ENCODE measurements at places on chromosomes 6 and 20.
A peak's percentile ranks its signal among the peaks of the same experiment; 100 is the strongest.

GRCh38 chr6:11525468-11526155, 11.9 kb upstream of the TMEM170B start:
- DNase-seq: no peak

DNA sequence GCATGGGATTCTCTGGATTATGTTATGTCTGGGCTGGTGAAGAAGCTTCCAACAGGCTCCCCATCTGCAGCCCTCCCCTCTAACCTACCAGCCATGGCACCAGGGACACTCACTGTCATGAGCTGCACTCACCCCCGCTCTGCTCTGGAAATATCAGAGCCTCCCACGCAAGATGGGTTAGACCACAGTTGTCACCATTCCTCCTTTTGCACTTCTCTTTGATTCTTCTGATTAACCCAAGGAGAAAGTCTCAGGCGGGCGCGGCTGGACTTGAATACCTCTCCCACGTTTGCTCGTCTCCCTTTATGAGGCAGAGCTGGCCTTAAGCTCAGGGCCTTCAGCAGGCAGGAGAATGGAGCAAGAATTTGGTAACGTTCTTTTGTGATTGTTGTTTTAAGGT, 128.1 kb downstream of the CEBPB start:
- DNase-seq: no peak

DNA sequence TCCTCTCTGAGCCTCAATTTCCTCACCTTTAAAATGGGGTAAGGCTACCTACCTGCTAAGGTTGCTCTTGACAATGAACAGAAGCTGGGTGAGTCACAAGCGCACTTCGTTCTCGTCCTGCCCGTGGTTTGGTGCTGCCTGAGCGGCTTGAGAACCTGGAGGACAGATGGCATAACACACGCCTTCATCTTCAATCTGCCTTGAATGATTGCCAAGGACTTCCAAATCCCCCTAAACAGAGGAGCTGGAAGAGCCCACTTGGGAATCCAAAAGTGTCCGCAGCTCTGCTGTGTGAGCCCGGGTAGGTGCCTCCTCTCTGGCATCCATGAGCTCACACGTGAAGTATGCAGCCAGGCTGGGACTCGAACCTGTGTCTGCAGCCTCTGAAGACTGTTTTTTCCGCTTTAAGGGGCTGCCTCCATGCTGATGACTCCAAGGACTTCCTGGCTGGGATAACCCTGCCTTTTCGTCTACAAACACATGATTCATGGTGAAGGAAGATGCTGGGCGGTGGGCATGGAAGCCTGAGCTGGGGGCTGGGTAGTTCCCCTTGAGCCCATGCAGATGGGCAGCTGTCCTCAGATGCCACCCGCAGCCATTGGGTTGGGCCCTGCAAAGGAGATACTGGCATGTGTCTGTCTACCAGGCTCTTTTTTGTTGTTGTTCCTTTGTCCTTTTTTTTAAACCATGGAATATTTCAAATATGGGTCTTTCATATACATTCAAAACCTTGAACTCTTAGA, 25.3 kb upstream of the CSNK2A1 start:
- DNase-seq: no peak

- no peak for DNase-seq
Observed at GRCh38 chr20:36203861-36204260, 32.4 kb upstream of the AAR2 start.

- DNase-seq: peak; percentile 88
Observed at GRCh38 chr20:20410678-20411077, 42.8 kb downstream of the INSM1 start.

GRCh38 chr6:105359419-105360370, 43.2 kb downstream of the PREP start:
- DNase-seq: no peak

DNA sequence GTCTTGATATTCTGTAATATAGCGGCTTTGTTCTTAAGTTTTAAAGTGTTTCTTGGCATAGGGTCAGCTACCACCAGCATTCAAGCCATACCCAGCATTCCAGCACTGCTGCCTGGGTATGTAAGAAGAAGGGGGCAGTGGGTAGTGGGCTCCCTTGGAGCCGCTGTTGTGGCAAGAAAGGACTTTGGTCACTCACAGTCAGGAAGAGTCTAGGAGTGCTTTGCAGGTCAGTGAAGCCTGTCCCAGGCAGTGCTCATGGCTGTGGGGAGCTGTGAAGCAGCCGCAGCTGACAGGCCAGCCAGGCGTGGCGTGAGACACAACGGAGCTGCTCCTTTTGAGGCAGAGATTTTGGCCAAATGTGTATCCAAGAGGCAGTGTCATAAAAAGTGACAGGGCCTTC, 512.0 kb downstream of the CDKAL1 start:
- no peak for DNase-seq

GRCh38 chr6:69138893-69139494, 503.9 kb downstream of the ADGRB3 start:
- no peak for DNase-seq

DNA sequence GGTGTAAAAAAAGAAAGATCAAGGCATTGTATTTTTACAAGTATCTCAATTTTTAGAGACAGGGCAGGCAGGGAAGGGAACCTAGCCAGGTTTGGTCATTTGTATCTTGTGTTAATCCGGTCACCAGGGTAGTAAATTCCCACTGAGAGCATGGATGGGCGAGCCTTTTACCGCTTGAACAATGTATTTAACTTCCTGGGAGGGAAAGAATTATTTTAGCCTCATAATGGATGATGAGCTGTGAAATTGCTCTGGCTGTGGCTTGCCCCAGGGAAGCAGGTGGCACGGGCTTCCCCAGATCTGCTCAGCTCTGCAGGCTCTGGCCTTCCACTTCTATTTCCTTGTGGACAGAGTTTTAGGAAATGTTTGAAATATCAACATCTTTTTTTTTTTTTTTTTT, 72.9 kb downstream of the TOX2 start:
- DNase-seq: no peak
